ENCODE measurements at places on chromosomes 7 and 10.

GRCh38 chr7:129925416-129926002 is 27.3 kb downstream of the UBE2H start:
- no peak for DNase-seq
- H3K27ac ChIP-seq = peak overlapping the region; percentile 56
- H3K27me3 ChIP-seq = no peaks in the 10 kb centered on the region

DNA sequence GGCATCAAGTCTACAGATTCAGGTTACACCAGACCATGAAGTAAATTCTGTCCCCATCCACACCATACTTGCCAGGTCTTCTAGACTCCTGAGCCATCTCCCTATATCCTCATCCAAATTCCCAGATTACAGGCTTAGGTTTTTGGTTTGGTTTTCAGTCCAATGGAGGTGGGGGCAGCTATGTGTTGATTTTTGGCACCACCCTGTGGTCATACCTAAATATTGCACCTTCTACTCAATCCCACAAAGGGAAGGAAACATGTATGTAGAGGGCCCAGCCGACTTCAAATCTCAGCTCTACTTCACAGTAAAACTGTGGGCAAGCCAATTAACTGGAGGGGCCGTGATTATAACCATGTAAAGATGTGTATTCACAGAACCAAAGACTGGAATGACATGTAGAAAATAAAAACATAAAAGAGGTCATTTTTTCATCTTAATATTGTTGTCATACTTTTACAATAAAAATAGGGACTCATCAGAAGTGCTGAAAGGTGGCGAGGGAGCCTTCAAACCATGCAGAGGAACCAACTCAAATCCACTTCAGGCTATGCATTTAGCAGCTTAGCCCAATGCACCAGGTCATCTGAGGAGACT is 19.8 kb downstream of the ERCC6 start:
- H3K27me3 ChIP-seq = no peaks in the 10 kb centered on the region
- DNase-seq = no peak
- H3K4me3 ChIP-seq = no peak overlapping the region
- H3K27ac ChIP-seq = no peak overlapping the region
- no peaks in the 10 kb centered on the region for H3K4me1 ChIP-seq

GRCh38 chr10:72976886-72977285 is 22.3 kb upstream of the PLA2G12B start:
- H3K36me3 ChIP-seq = no peaks in the 10 kb centered on the region
- DNase-seq = no peak
- H3K27ac ChIP-seq = no peak overlapping the region
- H3K27me3 ChIP-seq = no peaks in the 10 kb centered on the region

DNA sequence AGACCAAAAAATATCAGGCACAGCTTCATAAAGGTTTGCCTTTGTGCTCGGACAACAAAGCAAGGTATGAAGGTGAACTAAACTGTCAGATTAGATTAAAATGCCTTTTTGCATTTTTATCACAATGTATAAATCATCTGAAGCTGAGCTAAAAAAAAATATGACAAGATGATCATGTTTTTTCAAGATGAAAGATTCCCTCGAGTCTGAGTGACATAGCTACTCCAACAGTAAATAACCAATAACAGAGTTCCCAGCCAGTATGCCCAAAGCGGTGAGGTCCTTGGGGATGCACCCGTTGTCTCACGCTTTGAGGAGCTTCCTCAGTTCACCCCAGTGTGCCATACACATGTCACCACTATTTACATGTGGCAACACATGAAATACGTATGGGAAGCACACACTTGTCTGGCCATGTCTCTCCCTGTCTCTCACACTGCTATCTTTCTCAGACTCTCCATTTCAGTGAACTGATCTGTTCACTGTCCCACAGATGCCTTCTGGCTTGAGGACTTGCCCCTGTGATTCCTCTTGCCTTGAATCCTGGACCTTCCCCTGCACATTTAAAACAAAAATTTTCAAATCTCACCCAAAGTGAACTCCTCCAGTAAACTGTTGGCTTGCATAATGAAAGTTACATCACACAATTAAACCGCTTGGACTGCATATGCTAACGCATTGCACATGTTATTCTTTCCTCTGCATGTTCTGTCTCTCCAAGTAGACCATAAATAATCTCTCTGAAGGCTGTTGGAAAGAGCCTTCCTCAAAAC is 2.6 kb upstream of the PIK3CG start:
- H3K27ac ChIP-seq = no peak overlapping the region
- no peaks in the 10 kb centered on the region for H3K36me3 ChIP-seq
- no peak for DNase-seq

- peaks cover 13% of the 10 kb centered on the region for H3K36me3 ChIP-seq
- peak overlapping the region; percentile 99 for H3K27ac ChIP-seq
- DNase-seq = peak; percentile 52
- H3K4me1 ChIP-seq = peaks cover 21% of the 10 kb centered on the region
These were observed 2.5 kb downstream of the HSPB1 start for GRCh38 chr7:76304888-76305375.

DNA sequence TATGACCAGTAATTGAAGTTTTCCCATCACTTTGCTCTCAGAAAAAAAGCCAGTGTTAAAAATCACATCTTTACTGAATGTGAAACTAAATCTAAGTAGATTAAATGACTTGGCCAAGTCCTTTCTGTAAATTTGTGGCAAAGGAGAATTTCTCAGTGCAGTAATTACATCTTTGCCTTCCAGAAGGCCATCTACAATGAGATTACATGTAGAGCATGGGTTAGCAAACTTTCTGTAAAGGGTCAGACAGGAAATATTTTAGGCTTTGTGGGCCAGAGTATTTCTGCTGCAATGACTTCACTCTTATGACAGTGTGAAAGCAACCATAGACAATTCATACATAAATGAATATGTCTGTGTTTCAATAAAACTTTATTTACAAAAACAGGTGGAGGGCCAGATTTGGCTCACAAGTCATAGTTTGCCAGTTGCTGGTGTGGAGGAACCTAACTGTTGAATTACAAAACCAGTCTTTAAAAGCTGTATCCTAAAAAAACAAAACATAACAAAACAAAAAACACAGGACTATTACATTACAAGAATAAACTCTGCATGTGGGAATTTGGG is 191.0 kb downstream of the TAX1BP1 start:
- H3K4me1 ChIP-seq = no peaks in the 10 kb centered on the region
- DNase-seq = no peak
- H3K36me3 ChIP-seq = no peaks in the 10 kb centered on the region
- H3K4me3 ChIP-seq = no peak overlapping the region

GRCh38 chr7:108046952-108047506 is 44.1 kb upstream of the LAMB1 start:
- H3K4me1 ChIP-seq = no peaks in the 10 kb centered on the region
- no peaks in the 10 kb centered on the region for H3K27me3 ChIP-seq
- DNase-seq = no peak
- H3K27ac ChIP-seq = no peak overlapping the region

GRCh38 chr10:91137011-91137643 is 83.3 kb upstream of the PCGF5 start:
- H3K4me3 ChIP-seq = no peak overlapping the region
- H3K27me3 ChIP-seq = no peaks in the 10 kb centered on the region
- no peaks in the 10 kb centered on the region for H3K36me3 ChIP-seq
- H3K4me1 ChIP-seq = no peaks in the 10 kb centered on the region
- H3K27ac ChIP-seq = no peak overlapping the region

GRCh38 chr7:38550836-38551235 is 80.3 kb downstream of the AMPH start:
- no peaks in the 10 kb centered on the region for H3K27me3 ChIP-seq
- no peak overlapping the region for H3K4me3 ChIP-seq
- no peaks in the 10 kb centered on the region for H3K4me1 ChIP-seq
- no peaks in the 10 kb centered on the region for H3K36me3 ChIP-seq
- no peak overlapping the region for H3K27ac ChIP-seq

- no peaks in the 10 kb centered on the region for H3K27me3 ChIP-seq
- H3K36me3 ChIP-seq = no peaks in the 10 kb centered on the region
- DNase-seq = no peak
- peaks cover 4% of the 10 kb centered on the region for H3K4me1 ChIP-seq
- H3K4me3 ChIP-seq = peak overlapping the region; percentile 90
- H3K27ac ChIP-seq = peak overlapping the region; percentile 91
These were observed 1.6 kb downstream of the PHTF2 start for GRCh38 chr7:77800158-77800557.

- DNase-seq = no peak
- no peak overlapping the region for H3K27ac ChIP-seq
- H3K4me3 ChIP-seq = no peak overlapping the region
- no peaks in the 10 kb centered on the region for H3K27me3 ChIP-seq
- no peaks in the 10 kb centered on the region for H3K36me3 ChIP-seq
These were observed 6.5 kb upstream of the DENND2A start for GRCh38 chr7:140646931-140647647.

DNA sequence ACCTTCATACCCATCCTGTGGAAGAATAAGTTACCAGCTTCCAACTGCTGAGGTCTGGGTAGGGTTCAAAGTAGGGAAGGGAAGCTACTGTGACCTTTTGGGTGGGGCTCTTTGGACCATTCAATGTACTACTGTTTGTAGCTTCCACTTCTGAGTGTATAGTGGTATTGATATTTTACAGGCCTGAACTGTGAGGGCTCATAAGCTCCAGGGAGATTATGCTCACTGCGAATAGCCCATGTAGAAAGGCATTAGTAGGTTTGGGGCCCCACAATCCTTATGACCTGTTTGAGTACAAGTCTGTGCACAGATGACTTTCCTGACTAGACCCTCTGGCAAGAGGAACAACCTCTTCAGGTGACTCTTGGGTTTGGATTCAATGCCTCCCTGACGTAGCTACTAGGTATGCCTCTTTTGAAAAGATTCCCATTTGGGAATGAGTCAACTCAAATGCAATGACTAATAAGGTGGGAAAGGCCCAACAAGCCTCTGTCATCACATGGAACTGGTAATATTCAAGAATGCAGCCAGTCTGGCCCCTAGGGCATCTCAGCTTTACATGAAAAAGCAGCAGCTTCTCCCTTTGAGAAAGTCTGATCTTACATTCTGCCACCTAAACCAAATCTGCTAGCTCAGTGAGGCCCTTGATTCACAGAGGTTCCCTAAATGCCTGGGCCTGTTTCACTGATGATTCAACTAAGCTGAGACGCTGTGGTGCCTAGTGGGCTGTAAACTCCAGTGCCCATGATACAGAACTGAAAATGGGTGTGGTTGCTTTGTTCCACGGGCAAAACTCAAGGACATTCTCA is 79.8 kb downstream of the ABI1 start:
- no peaks in the 10 kb centered on the region for H3K36me3 ChIP-seq
- no peak for DNase-seq
- H3K27ac ChIP-seq = peak overlapping the region; percentile 31
- H3K4me3 ChIP-seq = no peak overlapping the region
- no peaks in the 10 kb centered on the region for H3K27me3 ChIP-seq

- no peaks in the 10 kb centered on the region for H3K27me3 ChIP-seq
- H3K36me3 ChIP-seq = no peaks in the 10 kb centered on the region
- H3K27ac ChIP-seq = no peak overlapping the region
These were observed 113.4 kb upstream of the RAB18 start for GRCh38 chr10:27390681-27391080.

GRCh38 chr7:144720149-144720548 is 115.7 kb downstream of the TPK1 start:
- no peak for DNase-seq
- H3K27me3 ChIP-seq = no peaks in the 10 kb centered on the region
- no peaks in the 10 kb centered on the region for H3K36me3 ChIP-seq
- H3K4me1 ChIP-seq = no peaks in the 10 kb centered on the region
- H3K27ac ChIP-seq = no peak overlapping the region

GRCh38 chr7:108409146-108409545 is 47.1 kb downstream of the NRCAM start:
- no peak overlapping the region for H3K27ac ChIP-seq
- H3K4me3 ChIP-seq = no peak overlapping the region
- no peaks in the 10 kb centered on the region for H3K36me3 ChIP-seq
- no peaks in the 10 kb centered on the region for H3K4me1 ChIP-seq
- no peak for DNase-seq

DNA sequence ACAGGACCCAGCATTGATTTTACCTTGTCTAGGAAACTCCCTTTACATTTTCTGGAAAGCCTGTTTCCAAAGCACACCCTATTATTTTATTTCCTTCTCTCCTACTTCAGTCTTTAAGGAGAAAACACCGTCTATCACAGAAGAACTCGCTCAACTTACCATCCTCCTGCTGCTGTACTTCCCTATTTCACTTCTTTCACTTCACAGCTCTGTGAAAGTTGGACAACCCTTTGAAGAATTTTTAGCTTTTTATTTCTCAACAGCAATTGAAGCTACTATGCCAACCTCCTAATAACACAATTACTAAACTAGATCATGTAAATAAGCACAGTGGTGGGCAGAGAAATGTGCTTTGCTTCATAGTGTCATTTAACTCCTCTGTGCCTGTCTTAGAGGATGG is 166.5 kb downstream of the TFEC start:
- H3K4me1 ChIP-seq = no peaks in the 10 kb centered on the region
- no peak for DNase-seq
- H3K27me3 ChIP-seq = no peaks in the 10 kb centered on the region
- no peak overlapping the region for H3K27ac ChIP-seq
- H3K4me3 ChIP-seq = no peak overlapping the region

- no peaks in the 10 kb centered on the region for H3K27me3 ChIP-seq
- peaks cover 4% of the 10 kb centered on the region for H3K4me1 ChIP-seq
- DNase-seq = no peak
- H3K27ac ChIP-seq = peak overlapping the region; percentile 77
- H3K36me3 ChIP-seq = no peaks in the 10 kb centered on the region
These were observed 1.2 kb downstream of the CACUL1 start for GRCh38 chr10:118753331-118754228.

DNA sequence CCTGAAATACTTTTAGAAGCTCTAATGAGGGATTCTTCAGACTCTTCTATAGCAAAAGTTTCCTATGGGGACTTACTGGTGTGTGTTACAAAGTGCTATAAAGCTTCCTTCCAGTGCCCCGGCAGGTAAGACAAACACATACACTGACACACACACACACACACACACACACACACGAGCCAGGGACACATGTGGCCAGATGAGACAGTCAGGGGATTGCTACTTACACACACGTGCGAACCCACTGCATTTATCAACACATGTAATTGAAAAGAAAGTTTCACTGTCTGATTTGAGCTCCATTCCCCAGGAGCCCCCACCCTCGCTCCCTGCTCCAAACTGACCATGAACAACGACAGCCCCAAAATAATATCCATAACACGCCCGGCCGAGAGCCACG is 119.8 kb downstream of the PRPF18 start:
- H3K36me3 ChIP-seq = no peaks in the 10 kb centered on the region
- peaks cover 5% of the 10 kb centered on the region for H3K4me1 ChIP-seq
- peak overlapping the region; percentile 58 for H3K4me3 ChIP-seq
- no peak overlapping the region for H3K27ac ChIP-seq
- no peaks in the 10 kb centered on the region for H3K27me3 ChIP-seq
- no peak for DNase-seq

- no peak overlapping the region for H3K4me3 ChIP-seq
- DNase-seq = no peak
- peaks cover 75% of the 10 kb centered on the region for H3K36me3 ChIP-seq
- no peaks in the 10 kb centered on the region for H3K4me1 ChIP-seq
- H3K27me3 ChIP-seq = no peaks in the 10 kb centered on the region
These were observed 7.7 kb downstream of the DDX56 start for GRCh38 chr7:44565795-44566559.

DNA sequence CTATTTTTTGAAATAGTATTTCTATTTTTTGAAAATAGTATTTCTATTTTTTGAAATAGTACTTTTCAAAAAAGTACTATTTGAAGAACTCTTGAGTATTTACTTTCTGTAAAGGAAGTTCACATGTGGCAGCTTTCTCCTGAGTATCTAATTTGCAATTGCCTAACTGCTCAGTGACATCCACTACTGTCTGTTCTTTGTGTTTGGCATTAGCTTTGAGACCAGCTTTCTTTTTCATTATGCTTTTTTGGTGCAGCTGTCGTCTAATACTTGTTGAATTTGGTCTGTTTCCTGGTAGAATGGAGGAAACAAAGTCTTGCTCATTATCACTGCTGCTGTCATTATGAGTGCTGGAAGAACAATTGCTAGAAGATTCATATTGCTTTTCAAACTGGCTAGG is 99.1 kb downstream of the BMPR1A start:
- no peaks in the 10 kb centered on the region for H3K36me3 ChIP-seq
- no peak for DNase-seq
- H3K4me3 ChIP-seq = no peak overlapping the region
- no peaks in the 10 kb centered on the region for H3K27me3 ChIP-seq
- no peaks in the 10 kb centered on the region for H3K4me1 ChIP-seq

Data from ascending aorta (tissue), 2 donors.